Stomach (tissue), 19 donors: ENCODE measurements at places on chromosomes 3 and 15.
A peak's percentile ranks its signal among the peaks of the same experiment; 100 is the strongest.

- no peak for DNase-seq
These were observed 4.4 kb upstream of the SLC6A1 start for GRCh38 chr3:10988001-10988665.

GRCh38 chr3:112247350-112247749, 46.7 kb downstream of the SLC9C1 start:
- no peak for DNase-seq

DNA sequence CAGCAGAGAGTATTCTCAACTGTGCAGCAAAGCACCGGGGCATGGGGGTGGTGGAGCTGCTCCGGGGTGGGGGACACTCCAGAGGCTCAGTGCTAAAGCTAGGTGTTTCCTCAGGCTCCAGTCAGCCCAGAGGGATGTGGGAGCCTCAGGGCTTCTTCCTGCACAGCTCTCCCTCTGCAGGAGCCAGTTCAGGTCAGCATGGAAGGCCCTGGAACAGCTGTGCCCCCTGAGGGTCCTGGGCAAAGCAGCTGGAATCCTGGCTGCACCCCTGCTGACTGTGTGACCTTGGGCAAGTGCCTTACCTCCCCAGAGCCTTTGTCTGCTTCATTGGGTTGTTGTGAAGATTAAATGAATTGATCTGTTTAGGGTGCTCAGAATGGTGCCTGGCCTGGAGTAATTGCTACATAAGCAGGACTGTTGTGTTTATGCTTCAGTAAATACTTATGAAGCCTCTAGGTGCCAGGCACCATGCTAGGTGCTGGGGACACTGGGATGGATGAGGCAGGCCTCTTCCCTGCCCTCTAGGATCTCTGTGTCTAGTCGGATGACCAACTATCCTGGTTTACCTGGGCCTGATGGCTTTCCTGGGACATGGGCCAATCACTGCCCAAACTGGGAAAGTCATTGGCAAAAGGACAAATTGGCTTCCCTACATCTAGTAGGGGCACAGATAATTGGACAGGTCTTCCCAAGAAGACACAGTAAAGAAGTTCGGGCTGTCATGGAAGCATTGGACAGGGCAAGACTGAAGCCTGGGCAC, 64.2 kb upstream of the LCTL start:
- DNase-seq = no peak

DNA sequence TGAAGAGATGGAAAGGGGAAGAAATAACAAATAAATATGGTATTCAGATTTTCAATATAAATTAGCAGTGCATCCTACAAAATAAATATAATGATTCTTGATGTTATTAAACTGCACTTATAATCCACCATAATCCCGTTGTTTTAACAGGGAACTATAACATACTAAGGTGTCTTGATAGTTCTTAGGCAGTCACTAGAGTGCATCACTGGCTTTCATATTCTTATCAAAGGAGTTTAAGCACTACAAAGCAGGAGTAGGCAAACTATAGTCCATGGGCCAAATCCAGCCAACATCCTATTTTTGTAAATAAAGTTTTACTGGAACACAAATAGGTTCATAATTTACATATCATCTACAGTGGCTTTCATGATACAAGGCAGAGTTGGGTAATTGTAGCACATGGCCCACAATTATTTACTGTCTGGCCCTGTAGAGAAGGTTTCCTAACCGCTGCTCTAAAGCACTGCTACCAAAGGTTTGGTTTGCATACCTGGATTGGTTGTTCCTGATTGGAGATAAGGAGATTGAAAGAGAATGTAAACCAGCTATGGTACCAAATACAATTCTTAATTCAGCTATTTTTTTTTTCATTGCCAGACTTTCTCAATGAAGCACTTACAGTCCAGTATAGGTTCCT, 104.3 kb downstream of the ZNF280D start:
- DNase-seq = no peak

DNA sequence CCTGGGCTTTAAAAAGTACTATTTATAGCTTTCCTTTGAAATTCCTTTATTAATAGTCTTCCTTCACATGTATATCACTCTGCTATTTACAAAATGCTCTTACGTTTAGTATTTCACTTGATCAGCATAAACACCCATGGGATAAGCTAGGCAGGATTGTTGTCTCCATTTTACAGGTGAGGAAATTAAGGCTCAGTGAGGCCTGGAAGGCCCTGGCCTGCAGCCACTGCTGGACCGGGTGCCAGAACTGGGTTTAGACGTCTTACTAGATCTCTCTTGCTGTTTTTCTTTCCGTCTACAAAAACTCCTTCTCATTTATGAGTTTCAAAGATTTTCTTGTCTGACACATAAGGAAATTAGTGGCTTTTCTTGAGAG, 236.4 kb downstream of the LPP start:
- DNase-seq = no peak

DNA sequence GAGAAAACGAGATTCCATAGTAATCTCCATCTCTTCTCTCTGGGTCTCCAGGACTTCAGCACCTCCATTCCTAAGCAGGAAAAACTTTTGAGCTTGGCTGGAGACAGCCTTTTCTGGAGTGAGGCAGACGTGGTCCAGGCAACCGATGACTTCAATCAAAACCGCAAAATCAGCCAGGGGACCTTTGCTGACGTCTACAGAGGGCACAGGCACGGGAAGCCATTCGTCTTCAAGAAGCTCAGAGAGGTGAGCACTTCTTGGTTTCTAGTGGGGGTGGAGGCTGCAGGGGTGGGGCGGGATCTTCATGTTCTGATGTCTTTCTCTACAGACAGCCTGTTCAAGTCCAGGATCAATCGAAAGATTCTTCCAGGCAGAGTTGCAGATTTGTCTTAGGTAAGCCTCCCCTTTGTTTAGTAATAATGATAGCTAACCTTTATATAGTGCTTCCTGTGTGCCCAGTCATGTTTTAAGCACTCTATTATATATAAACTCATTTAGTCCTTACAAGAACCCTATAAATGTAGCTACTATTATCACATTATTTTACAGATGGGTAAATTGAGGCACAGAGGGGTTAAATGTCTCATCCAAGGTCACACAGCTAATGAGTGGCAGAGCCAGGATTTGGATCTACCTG, 35.0 kb upstream of the TATDN2 start:
- no peak for DNase-seq

DNA sequence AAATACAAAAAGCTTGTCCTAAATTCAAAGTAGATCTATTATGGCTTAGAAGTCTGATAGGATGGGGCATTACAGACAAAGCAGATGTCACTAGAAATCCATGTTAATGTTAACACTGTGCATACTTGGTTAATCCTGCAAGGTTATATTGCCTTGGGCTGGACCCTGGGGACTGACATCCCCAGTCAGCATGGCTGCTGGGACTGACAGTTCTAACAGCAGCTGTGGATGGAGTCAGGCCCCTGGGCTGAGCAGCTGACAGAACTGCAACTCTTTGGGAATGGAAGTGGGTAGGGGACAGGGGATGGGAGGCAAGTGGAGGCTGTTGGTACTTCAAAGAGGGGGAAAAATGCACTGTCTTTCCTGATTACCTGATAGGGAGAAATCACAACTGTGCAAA, 7.5 kb downstream of the P2RY1 start:
- DNase-seq = no peak

DNA sequence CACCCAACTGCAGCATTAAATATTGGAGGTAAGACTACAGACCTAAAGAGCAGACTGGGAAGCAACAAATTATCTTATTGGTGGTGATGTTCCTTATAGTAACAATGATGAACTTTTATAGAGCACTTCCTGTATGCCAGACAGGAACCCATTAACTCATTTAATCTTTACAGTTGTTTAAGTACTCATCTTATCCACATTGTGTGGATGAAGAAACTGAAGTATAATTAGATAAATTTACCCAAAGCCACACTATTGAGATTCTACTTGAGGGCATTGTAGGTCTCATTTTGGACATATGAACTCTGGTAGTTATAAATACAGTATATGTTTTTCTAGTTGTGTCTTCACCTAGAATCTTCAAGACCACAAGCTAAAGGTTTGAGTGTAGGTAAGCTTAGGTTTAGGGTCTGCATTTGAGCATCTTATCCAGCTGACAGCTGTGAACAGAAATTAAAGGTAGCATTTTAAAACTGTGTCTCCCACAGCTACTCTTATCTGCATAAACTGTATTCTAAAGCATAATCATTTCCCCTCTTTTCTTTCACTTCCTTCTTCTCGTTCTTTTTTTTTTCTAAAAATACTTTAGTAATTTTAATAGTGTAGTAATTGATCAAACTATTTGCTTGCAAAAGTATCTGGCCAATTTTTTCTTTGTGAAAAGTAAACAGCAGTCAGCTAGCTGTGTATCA, 138.2 kb downstream of the UBE2E2 start:
- DNase-seq = no peak

GRCh38 chr3:179842061-179842460, 189.2 kb downstream of the USP13 start:
- DNase-seq = no peak

GRCh38 chr15:90259524-90259923, 5.9 kb upstream of the NGRN start:
- DNase-seq = no peak

- peak; percentile 23 for DNase-seq
These were observed 1.0 kb downstream of the NGRN start for GRCh38 chr15:90266485-90266884.

DNA sequence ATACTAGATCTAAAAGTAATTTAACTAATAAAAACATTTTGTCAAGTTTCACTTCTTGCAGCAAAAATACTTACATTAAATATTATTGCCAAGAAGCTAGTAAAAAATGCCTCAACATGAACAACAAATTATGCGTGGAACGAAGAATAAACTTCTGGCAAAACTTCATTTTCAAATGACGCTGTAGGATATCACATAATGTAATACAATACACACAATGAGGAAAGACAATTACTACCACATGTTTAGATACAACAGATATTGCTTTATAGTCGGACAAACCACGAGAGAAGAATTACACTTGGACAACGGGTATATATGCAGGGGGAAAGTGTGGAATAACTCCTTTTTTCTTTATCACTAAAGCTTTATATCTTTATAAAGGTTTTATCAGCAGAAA, 21.6 kb downstream of the P3H2 start:
- DNase-seq = peak; percentile 58

GRCh38 chr3:120162400-120162799, 68.2 kb upstream of the GSK3B start:
- DNase-seq = no peak

GRCh38 chr3:69320871-69321271, 65.0 kb downstream of the FRMD4B start:
- peak; percentile 44 for DNase-seq

- DNase-seq = no peak
These were observed 155.6 kb downstream of the SEMA6D start for GRCh38 chr15:47872869-47873432.

DNA sequence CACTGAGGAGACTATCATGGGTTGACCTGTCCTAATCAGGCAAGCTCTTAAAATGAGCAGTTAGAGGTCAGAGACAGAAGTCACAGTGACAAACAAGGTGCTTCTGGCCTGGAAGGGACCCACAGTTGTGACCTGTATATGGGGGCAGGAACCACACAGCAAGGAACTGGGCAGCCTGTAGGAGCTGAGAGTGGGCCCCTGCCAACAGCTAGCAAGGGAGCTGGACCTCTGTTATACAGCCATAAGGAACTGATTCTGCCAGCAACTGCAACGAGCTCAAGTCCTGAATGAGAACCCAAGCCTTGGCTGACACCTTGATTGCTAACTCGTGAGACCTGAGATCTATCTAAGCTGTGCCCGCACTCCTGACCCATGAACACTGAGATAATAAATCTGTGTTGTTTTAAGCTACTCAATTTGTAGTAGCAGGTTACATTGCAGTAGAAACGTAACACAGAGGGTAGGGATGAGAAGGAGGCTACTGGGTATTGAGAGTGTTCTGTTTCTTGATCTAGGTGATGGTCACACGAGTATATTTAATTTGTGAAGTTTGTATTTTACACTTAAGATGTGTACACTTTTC, 44.5 kb upstream of the MAGI1 start:
- DNase-seq = no peak

DNA sequence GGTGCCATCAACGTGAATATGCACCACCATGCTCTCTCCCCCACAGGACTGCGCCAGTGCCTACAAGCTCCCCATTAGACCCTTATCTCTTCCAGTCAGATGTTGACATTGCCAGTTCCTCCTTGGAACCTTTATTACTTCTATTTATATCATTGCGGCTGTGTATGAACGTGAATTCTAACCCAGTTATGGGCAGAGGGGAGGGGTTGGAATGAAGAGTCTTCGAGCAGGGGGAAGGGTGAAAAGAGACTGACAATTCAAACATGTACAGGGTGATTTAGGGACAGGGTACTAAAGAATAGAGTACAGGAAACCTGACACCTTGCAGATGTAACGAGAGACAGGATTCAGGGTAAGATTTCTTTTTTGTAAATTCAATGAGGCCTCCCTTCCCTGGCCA, 41.8 kb upstream of the ST6GAL1 start:
- DNase-seq = no peak

- DNase-seq = peak; percentile 92
These were observed at the start of gene DLL4 for GRCh38 chr15:40928821-40929659. Gene DLL4 (plus strand): TSS chr15:40929340. CDS start chr15:40929669, 329 bp downstream.

- DNase-seq = no peak
These were observed 78.7 kb downstream of the CHAC1 start for GRCh38 chr15:41032079-41032328.

DNA sequence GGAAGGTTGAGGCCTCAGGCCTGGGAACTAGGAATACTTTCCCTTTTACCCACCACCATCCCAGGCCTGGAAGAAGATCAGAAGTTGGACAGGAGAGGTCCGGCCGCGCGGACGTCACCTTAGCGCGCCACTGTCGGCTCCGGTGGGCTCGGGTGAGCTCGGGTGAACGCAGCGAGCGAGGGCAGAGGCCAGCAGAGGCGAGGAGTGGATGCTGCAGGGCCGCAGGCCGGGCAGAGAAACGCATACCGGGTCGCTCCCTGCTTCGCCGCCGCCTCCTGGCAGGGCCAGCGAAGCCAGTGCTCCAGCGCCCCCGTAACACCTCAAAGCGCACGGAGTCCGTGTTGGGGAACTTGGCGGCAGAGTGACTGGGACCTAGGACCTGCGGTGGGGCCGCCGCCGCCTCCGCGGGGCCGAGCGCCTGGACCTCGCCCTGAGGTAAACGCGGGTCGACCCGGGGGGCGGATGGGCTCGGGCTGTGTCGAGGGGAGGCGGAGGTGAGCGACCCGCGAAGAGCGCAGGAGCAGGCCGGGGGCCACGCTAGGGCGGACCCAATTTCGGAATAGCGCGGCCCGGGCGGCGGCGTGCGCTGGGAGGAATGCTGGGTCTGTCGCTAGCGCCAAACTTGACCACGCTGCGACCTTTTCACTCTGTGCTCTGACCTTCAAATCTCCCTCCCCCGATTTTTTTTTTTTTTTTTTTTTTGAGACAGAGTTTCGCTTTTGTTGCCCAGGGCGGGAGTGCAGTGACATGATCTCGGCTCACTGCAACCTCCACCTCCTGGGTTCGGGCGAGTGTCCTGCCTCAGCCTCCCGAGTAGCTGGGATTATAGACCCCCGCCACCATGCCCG, 1.6 kb downstream of the CYP11A1 start:
- DNase-seq = no peak

DNA sequence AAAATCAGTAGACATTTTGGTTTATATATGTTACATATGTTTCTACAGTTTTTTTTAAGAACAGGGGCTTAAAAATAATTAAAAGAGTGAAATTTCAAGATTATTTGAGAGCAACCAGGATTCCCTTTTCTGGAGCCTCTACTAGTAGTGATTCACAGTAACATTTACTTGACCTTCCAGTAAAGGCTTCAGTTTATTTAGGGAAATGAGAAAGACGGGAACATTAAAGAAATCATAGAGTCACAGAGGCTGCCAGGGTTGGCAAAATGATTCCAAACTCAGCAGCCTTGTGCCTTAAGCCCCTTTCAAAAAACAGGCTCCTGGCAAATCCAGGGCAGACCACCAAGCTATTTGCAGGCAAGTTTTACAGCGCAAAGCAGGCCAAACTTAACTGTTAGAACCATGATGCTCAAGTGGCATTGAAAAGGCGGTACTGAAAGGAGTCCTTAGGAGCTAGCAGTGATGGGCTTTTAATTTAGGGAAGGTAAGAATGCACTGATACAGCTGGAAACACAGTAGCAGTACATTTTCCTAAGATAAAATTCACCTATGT, 201.1 kb upstream of the ADAMTS9 start:
- DNase-seq = no peak
